HCT116 (cell line): ENCODE measurements at places on chromosomes 5 and 9. TPM values are rescaled to one million over a fixed set of nuclear protein-coding genes. Genes with fewer than 3 reads are reported as not detected.

Gene ADGRV1
- total RNA-seq: 6.0 TPM

Gene SPATA31A3
- total RNA-seq: not detected

Gene DIPK1B
- 15.6 TPM for total RNA-seq

Gene SHROOM1
- total RNA-seq: 9.5 TPM

GRCh38 chr5:88660947-88661805, 221.8 kb downstream of the MEF2C start:
- DNase-seq: peak; percentile 68

GRCh38 chr5:136104306-136104965, 28.2 kb upstream of the SMAD5 start:
- no peak for DNase-seq

- DNase-seq: no peak
Measured at GRCh38 chr9:72415163-72415562, 50.2 kb upstream of the ZFAND5 start.

DNA sequence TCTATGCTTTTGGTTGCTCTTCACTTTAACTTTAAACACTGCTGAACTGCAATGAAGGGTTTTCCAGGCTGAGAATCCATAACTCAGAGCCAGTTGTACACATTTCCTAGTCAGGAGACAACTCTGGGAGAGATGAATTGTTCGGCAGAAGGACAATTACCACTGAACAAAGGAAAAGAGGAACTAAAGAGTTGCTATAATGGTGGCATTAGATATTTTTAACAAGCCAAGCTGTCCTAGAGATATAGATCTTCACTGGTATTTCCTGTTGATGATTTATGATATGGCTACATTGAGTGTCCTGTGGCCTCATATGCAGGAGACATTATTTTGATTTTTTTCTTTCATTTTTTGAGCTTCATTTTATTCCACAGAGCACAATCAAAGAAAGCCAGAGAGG, 219.1 kb upstream of the PCSK5 start:
- no peak for DNase-seq
